CD8-positive, alpha-beta memory T cell (primary cell): ENCODE measurements at places on chromosomes 3 and 15.

DNA sequence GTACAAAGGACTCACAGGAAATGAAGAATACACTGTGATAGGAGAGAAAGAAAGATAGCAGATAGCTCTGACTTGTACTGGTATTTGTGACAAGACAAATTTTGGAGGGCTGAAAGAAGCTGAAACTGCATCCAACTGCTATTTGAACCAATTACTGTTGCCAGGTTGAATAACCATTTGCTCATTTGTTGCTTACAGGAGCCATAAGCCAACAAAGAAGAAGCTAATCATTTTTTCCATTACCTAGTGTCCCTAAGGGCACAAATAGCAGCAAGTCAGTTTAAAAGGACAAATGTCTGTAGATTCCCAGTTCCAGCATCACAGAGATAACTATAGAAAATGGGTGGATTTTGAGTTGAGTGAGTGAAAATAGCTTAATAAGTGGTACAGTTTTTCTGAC lies 376.9 kb upstream of the ARPP21 start:
- no peaks in the 10 kb centered on the region for H3K27me3 ChIP-seq

GRCh38 chr3:110393941-110394340 lies 677.7 kb upstream of the NECTIN3 start:
- H3K27ac ChIP-seq = no peak overlapping the region
- H3K4me3 ChIP-seq = no peak overlapping the region
- H3K27me3 ChIP-seq = no peaks in the 10 kb centered on the region
- H3K4me1 ChIP-seq = no peaks in the 10 kb centered on the region
- no peaks in the 10 kb centered on the region for H3K36me3 ChIP-seq

DNA sequence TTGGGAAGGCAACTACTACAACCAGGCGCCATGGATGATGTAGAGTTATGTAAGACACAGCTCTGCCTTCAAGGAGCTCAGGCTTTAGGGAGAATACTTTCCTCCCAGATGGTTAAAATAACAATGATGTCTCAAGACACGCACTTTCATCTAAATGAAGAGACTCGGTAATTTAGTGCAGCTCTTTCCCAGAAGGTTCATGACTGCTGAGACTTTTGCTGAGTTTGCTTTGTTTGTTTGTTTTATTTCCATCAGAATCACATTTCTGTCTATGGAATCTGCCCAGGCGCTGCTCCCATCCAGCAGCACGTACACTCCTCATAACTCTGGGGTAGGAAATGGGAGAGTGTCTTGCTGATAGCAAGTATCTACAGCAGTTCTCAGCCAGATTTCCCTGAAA lies 33.9 kb upstream of the MEX3B start:
- H3K4me1 ChIP-seq = no peaks in the 10 kb centered on the region
- DNase-seq = no peak
- no peaks in the 10 kb centered on the region for H3K27me3 ChIP-seq
- H3K36me3 ChIP-seq = no peaks in the 10 kb centered on the region

DNA sequence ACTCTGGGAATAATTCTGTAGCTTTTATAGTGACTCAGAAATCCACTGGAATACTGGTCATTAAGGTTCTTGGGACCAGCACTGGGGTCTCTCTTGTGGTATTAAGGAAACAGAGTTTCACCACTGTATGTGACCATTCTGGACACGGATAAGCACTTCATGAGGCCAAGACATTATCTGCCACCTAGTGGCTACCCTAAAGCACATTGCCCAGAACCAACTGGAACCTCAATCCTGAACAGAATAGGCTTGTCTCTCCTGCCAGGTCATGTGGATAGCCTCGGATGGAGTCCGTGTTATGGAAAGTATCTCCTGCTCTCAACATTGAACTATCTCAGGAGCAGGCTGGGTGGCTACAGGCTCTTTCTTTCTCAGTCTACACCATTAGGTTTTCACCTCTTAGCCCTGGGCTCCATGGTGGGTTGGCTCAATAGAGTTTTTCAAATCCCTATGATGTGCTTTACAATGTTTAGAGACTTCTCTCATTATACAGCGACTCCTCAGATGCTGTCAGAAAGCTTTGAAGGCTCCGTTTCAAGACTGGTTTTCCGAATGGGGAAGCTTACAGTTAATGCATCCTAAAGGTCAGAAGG lies 167.6 kb upstream of the ST8SIA2 start:
- DNase-seq = no peak
- H3K4me3 ChIP-seq = no peak overlapping the region
- no peaks in the 10 kb centered on the region for H3K36me3 ChIP-seq
- no peaks in the 10 kb centered on the region for H3K4me1 ChIP-seq
- H3K27ac ChIP-seq = no peak overlapping the region

DNA sequence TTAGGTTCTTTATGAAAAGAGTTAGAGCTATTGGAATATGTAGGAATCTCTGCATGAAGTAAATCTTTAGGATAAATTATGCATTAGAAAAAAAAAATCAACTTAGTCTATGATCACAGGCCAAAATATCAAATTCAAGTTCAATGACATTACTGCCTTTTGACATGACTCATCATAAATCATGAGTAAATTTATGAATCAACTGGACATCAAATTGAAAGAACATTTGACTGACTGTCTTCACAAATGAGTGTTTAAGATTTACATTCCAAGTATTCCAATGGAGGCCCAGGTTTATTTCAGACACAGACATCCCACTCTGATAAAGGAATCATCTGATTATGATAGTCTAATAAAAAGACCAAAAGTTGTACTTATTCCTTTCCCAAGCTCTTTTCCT lies 192.8 kb upstream of the TTC14 start:
- no peak overlapping the region for H3K27ac ChIP-seq
- DNase-seq = no peak
- no peaks in the 10 kb centered on the region for H3K27me3 ChIP-seq
- H3K4me3 ChIP-seq = no peak overlapping the region
- no peaks in the 10 kb centered on the region for H3K4me1 ChIP-seq
- H3K36me3 ChIP-seq = no peaks in the 10 kb centered on the region
